ENCODE measurements at places on chromosomes 2 and 18.

GRCh38 chr2:234970477-234970882 is 18.7 kb downstream of the SH3BP4 start:
- no peak for DNase-seq

GRCh38 chr18:54129448-54130067 is 94.9 kb downstream of the MBD2 start:
- peak; percentile 41 for DNase-seq

DNA sequence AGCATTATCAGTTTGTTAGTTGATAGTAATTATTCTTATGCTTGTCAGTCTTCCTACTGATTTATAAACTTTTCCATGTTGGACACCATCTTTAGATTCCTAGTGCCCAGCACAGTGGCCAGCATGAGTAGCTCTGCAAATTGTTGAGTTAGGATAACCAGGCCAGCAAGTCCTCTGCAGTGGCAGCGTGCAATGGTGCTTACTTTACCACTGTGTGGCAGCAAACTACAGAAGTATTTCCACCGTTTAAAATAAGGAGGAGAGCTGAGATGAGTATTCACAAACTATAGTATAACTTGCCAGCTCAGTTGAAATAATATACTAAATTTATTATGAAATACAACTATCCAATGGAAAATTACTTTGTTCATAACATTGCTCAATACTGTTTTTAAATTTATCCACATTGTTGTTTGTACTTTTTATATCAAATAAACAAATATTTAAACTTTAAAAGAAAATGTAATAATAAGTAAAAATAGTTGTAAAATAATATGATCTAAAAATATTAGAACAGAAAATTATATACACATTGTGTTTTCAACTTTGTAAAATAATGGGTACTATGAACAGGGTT is 9.3 kb upstream of the THADA start:
- peak; percentile 55 for DNase-seq

GRCh38 chr2:106189325-106189724 is 4.8 kb downstream of the UXS1 start:
- no peak for DNase-seq

DNA sequence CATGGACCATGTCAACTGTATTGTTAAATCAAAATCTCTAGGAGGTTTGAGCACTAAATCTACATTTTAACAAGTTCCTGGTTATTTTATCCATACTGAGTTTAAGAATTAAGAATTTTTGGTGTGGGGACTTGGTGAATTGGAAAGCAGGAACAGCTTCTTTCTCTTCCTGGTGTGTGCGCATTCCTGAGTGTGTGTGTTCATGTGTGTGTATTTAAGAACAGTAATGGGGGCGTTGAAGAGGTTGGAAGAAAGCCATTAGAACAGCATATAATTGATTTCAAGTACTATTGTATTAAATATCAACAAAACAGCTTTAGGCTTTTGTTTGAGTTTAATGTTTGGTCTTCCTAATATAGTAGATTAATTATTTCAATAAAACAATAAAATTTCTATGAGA is 801.3 kb upstream of the ID2 start:
- DNase-seq: no peak

DNA sequence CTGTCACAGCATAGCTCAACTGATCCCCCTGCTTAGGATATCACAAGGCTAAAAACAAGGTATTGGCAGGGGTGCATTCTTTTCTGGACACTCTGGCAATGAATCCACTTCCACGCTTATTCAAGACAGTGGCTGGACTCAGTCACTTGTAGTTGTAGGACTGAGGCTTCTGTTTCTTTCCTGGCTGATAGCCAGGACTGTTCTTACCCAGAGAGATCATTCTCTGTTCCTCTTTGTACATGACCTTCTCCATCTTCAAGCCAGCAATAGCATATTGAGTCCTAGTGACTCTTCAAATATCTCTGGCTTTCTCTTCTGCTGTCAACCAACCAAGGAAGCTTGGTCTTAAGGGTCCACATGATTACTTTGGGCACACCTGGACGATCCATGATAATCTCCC is 241.3 kb downstream of the RBM43 start:
- DNase-seq: no peak

DNA sequence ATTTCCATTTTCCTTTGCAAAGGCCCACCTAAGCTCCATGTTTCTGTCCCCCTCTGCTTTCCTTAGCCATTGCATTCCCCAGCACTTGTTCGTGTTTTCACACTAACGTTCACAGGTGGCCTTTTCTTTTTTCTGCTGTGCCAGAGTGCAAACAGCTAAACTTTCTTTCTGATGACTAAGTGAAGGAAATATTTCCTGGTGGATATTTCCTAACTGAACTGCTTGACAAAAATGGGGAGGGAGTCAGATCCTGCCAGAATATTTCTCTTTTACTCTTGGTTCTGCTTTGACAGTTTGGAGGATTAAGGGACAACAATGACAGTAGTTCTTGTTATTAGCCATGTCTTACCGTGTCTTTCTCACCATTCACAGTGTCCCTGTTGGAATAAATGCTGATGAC is 344.0 kb downstream of the ARHGAP15 start:
- no peak for DNase-seq

GRCh38 chr2:114127372-114127771 is 237.5 kb downstream of the ACTR3 start:
- no peak for DNase-seq

GRCh38 chr2:211494536-211494935 is 938.1 kb downstream of the CPS1 start:
- DNase-seq: no peak

DNA sequence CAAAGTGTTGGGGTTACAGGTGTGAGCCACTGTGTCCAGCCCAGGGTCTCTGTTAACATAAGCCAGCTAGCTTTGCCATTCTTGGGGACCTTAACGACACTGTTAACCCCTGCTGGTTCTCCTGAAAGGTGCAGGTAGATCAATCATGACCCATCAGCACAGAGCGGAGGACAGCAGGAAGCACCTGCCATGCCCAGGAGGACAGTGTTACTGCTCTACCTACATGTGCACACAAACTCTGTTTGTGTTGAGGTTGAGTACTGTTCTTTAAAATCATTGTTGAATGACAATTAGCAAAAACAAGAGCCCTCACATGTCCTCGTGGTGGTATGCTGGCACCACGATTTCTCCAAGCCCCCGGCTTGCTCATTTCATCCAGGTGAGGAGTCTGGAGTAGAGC is 120.9 kb downstream of the FAM210A start:
- DNase-seq: no peak

GRCh38 chr2:38308821-38309220 is 68.3 kb downstream of the ATL2 start:
- no peak for DNase-seq

- peak; percentile 16 for DNase-seq
Observed at GRCh38 chr2:95345563-95346230, 48.5 kb downstream of the KCNIP3 start.

GRCh38 chr2:239566995-239567568 is 166.3 kb upstream of the HDAC4 start:
- DNase-seq: no peak

- no peak for DNase-seq
Observed at GRCh38 chr2:211204456-211204855, 648.1 kb downstream of the CPS1 start.

DNA sequence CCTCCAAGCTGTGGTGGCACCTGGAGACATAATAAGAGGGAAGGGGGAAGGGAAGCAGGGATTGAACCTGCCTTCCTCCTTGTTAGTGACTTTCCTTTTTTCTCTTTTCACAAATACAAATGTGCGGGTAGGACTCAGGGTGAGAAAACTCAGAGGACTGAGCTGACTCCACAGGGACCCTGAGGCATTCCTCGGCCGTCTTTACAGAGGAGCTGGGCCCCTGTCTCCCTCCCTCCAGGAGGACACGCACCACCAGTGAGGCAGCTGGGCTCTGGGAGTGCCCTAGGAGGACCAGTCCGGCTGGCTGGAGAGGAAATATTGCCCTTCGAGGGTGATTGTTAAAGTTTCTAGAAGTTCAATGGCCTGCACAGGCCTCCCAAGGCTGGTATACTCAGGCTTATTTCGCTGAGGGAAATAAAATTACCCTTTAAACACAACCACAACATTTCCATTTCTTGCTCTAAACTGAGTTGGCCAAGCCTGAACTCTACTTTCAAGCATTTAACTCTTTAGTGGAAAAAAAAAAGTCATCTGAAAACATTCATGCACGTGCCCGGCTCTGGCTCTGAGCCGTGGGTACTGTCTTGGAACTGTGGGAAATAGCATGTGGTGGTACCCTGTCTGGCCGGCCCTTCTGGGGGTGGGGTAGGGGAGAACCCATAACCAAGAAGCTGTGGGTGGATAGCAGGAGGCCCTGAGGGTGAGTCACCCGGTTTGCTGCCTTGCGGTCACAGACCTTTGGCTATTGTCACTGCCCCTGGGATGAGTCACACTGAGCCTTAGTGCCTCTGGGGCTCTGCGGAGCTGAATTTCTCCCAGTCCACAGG is 116.0 kb downstream of the COPS8 start:
- no peak for DNase-seq

DNA sequence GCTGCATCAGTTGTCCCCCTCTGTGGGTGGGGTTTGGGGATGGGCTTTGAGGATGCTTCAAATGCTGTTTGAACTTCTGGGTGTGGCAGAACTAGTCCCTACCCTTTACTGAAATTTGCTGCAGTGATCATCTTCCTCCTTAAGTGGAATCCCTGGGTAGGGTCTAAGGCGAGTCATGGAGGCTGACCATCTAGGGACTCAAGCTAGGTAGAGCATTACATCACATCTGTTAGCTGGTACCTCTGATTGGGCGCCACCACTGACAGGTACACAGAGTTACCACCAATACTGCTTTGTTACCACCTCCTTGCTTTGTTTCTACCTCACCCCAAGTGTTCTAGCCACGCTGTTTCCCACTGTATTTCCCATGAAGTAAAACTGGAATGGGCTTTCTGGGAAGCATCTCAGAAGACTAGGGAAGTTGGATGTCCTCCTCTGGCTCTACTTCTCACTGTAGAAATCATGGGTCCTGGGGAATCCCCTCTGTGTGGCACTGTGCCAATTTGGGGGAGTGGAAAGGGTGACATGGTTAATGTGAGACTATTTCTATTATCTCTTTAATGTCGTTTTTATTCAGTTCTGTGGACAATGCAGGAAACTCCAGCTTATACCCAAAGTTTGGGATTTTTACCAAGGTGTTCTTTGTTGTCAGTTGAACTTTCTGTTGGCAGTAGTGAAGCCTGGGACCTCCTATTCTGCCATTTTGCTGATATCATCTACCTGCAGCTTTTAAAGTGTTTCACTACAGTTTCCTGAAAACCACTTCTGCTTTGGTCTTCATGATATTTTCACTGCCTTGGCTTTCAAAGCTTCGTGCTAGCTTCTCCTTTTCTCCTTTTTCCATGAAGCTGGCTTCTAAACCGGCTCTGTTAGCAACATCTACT is 14.5 kb upstream of the SULT1C4 start:
- DNase-seq: no peak

DNA sequence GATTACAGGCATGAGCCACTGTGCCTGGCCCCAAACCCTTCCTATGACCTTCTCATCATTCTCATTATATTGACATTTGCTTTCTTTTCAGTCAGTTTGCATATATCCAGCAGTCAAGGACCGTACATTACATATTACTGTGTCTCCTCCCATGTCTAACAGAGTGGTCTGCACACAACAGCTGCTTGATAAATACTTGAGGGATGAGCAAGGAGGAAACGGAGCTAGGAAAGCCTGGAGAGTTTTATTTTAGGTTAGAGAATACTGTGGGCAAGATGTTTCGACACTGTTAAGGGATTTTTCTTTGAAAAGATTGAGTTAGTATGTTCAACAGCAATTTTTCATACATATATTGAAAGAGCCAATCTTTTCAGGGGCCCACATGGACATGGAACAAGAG is 76.2 kb upstream of the CHRNA1 start:
- DNase-seq: no peak

DNA sequence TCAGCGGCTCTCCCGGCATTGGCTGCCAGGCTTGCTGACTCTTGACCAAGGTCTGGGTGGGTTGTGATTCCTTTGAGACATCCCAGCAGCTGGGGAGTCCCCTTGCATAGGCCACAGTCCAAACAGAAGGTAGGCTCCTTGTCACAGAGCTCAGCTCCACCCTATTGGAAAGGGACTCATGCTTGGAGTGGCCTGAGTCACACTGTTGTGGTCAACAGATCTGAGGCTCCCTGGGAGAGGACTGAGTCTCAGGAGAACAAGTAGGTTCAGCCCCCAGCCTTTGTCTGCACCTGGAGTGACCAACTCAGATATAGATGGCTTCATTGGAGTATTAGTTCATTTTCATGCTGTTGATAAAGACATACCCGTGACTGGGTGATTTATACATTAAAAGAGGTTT is 32.1 kb upstream of the SH3BP4 start:
- DNase-seq: no peak

- no peak for DNase-seq
Observed at GRCh38 chr18:60831971-60832370, 459.4 kb upstream of the MC4R start.

DNA sequence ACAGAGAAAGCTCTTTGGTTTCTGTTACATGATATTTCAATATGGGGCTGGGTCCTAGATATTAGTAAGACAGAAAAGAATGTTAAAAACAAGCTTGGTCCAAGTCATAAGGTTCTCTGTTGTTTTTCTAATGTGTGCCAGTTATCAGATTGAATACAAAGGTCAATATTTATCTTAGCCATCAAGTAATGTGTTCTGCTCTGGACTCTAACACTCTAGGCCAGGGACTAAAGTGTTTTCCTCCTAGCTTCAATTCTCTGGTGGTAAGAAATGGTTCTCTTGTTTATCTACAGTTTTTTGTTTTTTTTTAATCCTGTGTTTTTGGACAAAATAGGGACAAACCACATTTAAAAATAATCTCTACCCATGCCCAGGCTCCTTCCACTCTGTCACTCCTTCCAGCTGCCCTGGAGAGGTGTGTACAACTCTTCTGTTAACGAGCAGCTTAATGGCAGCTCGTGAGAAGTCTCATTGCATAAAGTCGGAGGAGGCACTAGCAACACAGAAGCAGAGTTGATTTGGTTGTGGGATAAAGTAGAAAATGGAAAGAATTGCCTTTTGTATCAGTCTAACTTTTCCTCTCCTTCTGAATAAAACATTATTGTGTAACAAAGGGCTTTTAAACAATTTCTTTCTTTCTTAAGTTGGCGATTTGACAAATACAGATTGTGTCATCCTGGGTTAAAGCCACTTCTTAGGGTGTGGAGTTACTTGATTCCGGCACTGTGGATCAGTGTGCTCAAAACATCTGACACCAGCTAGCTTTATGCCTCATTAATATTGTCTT is 8.0 kb upstream of the SESTD1 start:
- no peak for DNase-seq

GRCh38 chr2:19864381-19864780 is 37.4 kb downstream of the TTC32 start:
- DNase-seq: no peak

GRCh38 chr18:21761471-21762115 is 21.0 kb downstream of the MIB1 start:
- no peak for DNase-seq

GRCh38 chr18:47790036-47790435 is 140.4 kb downstream of the SMAD2 start:
- DNase-seq: no peak
